D721Med (cell line): ENCODE measurements at places on chromosomes 4 and X.

GRCh38 chrX:40570346-40571093 is 10.2 kb upstream of the ATP6AP2 start:
- no peak for DNase-seq

- no peak for DNase-seq
Measured at GRCh38 chrX:153725832-153726285, 1.2 kb downstream of the ABCD1 start.

- no peak for DNase-seq
Measured at GRCh38 chr4:96315815-96316214, 475.9 kb downstream of the PDHA2 start.

DNA sequence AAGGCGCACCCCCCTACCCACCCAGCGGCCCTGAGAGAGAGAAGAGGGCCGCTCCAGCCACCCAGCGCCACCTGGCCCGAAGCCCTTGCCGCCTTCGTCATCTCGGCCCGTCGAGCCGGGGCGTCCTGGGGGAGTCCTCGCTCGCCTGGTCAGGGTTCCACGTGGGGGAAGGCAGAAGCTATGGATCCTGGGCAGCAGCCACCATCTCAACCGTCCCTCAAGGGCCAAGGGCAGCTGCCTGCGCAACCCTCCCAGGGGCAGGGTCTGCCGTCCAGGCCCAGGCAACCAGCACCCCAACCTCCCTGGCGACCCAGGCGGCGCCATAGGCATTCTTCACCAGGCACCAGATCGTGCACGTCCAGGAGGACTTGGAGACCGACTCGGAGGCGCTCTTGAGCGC is 51.5 kb upstream of the IL13RA2 start:
- DNase-seq, result no peak

- no peak for DNase-seq
Measured at GRCh38 chrX:8272821-8273220, 101.8 kb upstream of the VCX2 start.

- DNase-seq, result no peak
Measured at GRCh38 chrX:123175366-123176122, 8.5 kb upstream of the GRIA3 start.

- DNase-seq, result peak; percentile 6
Measured at GRCh38 chrX:37060999-37061398, 52.8 kb downstream of the FAM47C start.

DNA sequence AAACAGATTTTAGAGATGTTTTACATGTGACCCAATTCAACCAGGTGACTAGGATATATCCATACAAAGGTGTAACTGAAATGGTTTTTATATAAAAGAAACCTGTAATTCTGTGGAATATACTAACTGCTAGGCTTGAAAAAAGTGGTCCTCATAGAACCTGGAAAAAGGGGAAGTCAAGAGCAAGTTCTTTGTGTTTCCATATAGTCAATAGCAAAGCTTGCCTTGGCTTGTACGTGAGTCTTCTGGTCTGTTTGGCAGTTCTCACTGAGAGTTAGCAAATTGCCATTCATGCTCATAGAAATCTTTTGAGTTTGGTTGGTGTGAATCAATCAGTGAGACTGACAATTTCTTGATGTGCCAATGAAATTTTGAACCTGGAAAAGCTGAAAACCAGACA is 79.4 kb upstream of the SMIM10 start:
- no peak for DNase-seq

- DNase-seq, result no peak
Measured at GRCh38 chr4:9971711-9972110, 49.6 kb downstream of the SLC2A9 start.

- no peak for DNase-seq
Measured at GRCh38 chr4:188429965-188430364, 290.7 kb downstream of the TRIML1 start.

GRCh38 chr4:10593130-10593529 is 91.4 kb downstream of the CLNK start:
- no peak for DNase-seq

DNA sequence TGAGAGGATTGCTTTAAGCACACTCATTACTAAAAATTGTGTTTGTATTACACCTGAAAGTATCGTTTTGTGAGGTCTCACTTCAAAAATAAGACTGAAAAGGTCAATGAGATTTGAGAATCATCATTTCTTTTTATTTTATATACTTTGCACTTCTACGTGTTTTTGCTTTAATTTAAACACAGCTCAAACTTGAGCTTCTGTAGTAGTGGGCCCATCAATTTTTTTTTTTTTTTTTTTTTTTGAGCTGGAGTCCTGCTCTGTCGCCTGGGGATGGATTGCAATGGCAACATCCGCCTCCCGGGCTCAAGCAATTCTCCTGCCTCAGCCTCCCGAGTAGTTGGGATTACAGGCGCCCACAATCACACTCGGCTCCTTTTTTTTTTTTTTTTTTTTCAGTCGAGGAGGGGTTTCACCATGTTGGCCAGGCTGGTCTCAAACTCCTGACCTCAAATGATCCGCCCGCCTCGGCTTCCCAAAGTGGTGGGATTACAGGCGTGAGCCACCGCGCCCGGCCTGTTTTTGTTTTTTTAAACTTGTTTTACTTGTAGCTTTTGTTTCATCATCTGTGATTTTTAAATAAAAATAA is 1.5 kb downstream of the GSTCD start:
- no peak for DNase-seq

GRCh38 chrX:103540145-103540544 is 20.9 kb upstream of the RAB40A start:
- DNase-seq, result no peak
